ENCODE measurements at places on chromosomes 5 and 9.

- no peak for DNase-seq
Measured at GRCh38 chr9:100029251-100029650, 69.5 kb downstream of the ERP44 start.

DNA sequence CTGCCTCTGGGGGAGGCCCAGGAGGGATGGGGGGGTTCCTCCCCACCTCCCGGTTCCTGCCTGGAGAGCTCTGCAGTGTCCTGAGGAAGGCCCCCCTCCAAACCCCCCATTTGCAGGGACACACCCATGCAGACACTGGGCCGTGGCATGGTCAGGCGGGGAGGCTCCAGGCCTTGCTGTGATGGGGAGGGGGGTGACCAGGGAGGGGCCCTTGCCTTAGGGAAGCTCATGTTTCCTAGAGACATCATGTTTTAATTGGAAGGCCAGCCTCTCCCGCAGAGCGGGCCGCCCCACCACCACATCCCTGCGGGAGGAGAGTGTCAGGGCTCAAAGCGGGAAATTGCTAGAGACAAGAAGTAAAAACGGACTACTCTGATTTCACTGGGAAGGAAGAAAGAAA lies 12.0 kb downstream of the PRRX2 start:
- DNase-seq = no peak

GRCh38 chr5:95823738-95824609 lies 1.4 kb upstream of the GLRX start:
- peak; percentile 58 for DNase-seq

- DNase-seq = no peak
Measured at GRCh38 chr5:56434986-56435385, 201.9 kb upstream of the ANKRD55 start.

DNA sequence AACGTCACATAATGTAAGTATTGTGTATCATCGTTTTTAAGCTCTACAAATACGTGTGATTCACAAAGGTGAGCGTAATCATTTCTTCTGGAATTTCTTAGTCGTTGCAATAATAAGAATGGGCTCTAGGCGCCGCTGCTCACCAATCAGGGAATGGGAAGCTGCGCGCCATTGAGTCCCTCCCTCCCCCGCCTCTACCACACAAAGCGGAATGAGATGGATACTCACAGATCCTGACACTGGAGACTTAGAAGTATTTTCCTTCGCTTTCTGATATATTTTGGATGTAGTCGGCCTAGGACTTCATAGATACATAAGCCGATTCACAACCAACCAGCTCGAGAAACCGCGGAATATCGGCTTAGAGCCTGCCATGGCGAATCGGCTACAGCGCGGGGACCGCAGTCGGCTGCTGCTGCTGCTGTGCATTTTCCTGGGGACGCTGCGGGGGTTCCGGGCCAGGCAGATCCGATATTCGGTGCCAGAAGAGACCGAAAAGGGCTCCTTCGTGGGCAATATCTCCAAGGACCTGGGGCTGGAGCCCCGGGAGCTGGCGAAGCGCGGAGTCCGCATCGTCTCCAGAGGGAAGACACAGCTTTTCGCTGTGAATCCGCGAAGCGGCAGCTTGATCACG lies at the start of gene PCDHGA11:
Gene PCDHGA11, plus strand, starts transcription at position 197 of the 634 bp plus-strand sequence. Its CDS starts 177 bp downstream, at position 374.
- DNase-seq = peak; percentile 53

DNA sequence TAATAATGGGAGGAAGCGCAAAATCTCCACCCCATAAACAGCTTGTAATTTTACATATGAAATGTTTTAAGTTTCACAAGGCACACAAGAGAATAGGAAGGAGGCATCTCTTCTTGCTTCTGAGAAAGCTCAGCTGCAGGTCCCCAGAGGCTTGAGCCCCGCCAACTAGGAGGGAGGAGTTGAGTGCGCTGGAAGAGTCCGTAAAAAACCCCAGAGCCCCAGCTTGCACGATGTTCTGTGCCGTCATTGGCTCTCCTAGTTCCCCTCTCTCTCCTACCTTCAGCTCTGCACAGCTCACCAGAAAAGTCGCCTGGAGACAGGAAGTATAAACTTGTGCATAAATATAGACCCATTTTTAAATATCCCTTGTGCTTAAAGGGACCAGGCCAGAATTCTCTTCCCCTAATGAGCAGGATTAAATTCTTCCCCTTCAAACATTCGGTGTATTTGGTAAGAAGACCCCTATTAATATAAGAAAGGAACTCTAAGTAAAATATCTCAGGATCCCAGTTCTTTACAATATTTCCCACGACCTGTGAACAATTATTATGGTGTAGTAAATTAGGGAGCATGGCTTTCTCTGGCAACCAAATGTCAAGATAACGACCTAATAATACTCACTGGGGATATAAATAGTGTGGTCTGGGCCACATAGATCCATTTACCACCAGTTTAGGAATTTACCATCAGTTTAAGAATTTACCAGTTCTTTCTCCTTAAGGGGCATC lies 13.7 kb downstream of the GLRX start:
- peak; percentile 83 for DNase-seq

DNA sequence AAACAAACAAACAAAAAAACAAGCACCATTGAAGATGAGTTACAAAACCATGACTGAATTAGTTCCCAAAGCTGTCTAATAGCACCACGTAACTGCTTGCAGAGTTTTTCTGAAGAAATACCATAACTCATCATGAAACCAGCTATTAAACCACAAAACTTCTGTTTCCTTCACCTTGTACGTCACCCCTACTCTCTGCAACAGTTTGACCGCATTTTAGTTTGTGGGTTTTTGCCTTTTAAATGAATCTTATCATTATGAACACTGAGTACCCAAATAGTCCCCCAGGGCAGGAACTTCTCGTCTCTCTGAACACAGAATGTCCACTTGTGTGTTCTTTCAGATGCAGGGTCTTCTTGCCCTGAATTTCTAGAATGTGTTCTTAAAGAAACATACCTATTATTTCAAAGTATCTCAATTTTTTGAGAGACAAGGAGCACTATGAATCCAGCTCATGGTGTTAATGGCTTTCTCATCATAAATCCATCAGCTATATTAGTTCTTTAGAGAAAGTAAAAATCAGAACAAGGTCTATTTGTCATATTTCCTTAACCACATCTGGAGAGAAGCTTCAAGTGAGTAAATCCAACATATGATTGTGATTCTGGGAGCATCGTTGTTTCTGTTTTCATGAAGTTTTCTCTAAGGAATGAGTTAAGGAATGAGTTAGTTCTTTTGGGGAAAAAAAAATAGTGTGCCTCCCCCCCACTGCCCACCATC lies 210.6 kb downstream of the AUH start:
- peak; percentile 57 for DNase-seq

DNA sequence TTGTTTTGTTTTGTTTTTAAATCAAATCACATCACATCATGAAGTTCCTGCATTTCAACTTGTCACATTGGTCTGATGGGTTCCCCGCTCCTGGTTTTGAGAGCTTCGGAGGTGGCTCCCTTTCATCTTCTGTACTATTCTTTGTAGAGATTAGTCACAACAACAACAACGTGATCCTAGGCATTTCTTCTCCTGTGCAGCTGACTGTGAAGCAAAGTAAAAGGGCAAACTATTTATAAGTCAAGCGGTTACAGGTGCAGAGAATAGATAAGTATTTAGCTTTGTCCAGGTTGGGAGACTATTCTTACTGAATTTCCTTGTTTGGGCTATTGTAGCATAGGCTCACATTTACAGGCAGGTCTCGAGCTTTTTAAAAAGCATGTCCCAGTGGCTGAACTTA lies 197.7 kb upstream of the CDKN2B start:
- DNase-seq = no peak

DNA sequence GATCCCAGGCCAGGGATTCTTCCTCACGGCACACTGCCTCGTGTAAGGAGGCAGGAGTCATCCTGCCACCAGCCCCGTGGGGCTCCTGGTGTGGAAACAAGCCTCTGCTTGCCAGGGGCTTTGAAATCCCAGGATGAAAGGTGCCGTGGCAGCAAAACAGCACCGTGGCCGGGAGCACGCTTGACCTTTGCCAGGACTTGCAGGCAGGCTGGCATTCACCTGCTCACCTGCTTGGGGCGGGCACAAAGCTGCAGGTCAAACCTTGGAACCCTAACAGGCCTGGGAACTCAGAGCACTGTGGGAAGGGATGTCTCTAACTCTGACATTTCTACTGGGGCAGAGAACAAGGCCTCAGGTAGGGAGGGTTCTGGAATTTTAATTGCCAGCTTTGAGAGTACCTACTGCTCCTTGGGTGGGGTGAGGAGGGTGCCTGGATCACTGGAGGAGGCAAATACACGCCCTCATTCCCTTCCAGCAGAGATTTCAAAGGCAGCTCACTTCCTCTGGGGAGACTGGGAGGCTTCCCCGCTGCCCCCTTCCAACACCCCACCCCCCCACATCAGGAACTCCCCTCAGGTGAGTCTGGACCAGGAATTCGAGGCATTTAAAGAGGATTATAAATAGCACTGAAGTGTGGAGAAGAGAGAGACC lies 45.6 kb upstream of the STXBP1 start:
- no peak for DNase-seq
